ENCODE measurements at places on chromosomes 4 and X.

- DNase-seq, result no peak
Observed at GRCh38 chr4:27096142-27096824, 235.6 kb downstream of the STIM2 start.

DNA sequence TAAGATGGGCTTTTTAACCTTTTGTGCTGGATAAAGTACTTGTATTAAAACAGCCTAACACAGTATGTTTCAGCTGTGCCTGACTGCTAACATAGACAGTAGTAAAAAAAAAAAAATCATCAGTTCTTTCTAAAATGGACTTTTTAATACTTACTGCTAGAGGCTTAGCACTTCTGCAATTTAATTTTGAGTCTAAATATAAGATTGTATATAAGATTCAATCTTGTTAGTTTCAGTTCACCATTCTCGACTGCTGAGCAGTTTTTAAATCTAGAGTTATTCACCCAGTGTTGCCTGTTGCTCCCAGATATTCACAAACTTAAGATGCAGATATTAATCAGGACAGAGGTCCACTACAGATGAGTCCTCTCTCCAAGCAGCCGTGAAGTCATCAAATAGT is 6.8 kb downstream of the PLA2G12A start:
- no peak for DNase-seq

DNA sequence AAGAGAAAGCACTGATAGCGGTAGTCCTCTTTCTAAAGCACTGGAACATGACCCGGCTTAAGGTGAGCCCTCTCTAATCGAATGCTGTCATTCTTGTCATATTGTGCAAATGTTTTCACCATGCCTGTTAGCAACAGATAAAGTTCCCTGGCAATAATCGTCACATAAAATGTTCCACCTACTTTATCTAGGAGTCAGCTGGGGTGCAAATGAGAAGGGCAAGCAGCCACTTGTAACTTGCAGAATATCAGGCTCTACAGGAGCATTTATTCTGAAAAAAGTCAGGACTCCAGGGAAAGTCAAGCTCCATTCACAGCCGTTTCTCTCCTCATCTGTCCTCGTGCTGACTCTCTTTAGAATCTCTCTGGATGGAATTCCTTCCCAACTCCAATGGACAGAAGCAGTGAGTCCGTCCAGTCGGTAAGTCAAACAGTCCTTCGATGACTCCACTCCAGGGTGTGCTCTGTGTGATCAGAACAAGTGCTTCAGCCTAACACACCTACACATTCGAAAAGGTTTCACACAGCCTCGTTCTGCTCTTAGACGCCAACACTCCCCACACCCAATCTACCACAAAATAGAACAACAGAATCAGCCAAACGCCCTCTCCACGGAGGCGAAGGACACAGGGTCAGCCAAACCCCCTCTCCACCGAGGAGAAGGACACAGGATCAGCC is 101.7 kb upstream of the FRG1 start:
- DNase-seq, result no peak

DNA sequence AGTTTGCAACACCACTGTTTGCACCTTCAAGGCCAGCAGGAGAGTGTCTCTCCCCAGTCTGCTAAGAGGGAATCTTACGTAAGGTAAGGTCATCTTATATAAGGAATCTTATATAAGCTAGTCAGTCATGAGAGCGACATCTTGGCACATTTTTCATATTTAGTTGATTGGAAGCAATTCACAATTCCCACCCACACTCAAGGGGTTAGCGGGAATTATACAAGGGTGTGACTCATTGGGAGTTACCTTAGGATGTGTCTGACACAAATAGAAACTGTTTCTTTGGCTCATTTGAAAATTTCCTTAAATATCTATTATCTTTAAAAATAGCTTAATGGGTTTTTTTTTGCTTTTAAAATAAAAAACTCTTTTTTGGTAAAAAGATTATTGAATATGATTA is 62.1 kb upstream of the GRPR start:
- no peak for DNase-seq

DNA sequence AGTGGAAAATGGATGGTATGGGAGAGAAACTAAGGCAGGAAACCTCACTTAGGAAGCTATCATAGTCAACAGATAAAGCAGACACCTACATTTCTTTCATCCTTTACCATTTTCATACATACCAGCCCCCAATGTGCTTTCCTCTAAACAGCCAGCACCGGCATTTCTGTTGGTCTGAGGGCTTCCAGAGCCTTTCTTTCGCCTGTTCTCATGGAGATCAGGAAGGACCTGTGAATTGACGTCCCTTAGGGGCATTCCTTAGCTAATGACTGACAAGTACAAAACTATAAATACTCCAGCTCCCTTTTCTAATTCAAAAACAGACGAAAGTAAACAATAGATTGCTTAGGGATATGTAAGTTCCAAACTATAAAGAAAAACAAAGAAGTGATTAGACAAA is 215.5 kb upstream of the CNKSR2 start:
- DNase-seq, result no peak

Data from cortex of kidney (tissue), 1 donor.